ENCODE measurements at places on chromosomes 6 and 20.
A peak's percentile ranks its signal among the peaks of the same experiment; 100 is the strongest.

DNA sequence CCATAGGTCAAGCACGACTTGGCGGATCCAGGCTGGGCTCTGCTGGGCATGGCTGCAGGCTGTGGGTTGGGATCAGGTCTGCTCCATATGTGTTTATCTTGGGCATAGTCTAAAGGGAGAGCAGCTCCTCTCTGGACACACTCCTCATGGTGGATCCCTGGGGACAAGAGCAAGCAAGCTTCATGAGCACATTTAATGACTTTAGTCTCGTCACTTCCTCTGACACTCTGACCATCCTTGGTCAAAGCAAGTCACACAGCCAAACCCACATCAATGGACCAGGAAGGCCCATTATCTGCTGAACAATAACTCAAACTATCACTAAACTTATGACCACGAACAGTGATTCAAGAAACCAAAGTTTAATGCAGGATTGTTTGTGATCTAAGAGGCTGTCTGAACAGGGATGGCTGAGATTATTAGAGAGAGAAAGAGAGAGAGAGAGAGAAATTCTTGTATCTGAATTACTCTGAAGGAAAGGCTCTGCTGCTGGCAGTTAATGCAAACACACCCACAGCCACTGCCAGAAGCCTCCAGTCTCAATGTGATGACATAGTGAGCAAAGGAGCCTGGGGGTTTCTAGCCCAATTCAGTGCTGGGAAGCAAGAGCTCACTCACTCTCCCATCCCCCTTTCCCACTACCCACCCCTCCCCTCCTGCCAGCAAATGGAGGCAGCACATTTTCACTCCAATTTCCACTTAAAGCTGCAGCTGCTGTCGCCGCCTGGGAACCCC lies 490.2 kb upstream of the SULF2 start:
- no peak for DNase-seq

- no peak for DNase-seq
Observed at GRCh38 chr6:912871-913835, 220.2 kb upstream of the EXOC2 start.

DNA sequence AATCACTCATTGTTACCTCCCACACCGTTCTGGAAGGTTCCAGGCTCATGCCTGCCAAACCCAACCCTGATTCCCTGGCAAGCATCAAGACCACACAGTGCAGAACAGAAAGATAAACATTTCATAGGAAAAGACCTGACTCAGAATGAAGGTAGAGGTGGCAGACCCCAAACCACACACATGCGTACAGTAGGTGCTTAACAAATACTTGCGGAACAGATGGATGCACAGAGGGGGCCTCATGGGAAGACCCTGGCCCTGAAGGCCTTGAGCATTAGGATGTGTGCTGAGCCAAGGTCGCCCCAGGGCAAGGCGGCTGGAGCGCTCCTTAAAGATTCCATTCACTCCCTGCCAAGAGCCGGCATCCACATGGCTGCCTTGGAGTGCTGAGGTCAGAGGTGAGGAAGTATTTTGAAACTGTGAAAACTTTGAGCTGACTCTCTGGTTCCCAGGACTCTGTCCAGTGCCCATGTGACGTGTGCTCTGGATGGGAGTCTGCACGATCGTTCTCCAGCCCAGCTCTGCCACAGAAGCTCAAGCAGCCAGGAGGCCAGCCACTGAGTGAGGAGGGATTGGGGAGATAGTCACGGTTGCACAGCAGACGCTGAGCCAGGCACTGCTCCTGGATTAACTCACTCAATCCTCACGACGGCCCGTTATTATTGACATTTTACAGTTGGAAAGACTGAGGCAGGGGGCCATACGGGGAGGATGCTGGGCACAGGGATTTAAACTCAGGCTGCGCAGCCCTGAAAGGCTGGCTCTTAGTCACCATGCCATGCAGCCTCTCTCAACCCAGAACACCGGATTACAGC lies 65.5 kb upstream of the AFDN start:
- DNase-seq, result no peak

- no peak for DNase-seq
Observed at GRCh38 chr20:17837179-17837578, 131.4 kb downstream of the SNX5 start.

DNA sequence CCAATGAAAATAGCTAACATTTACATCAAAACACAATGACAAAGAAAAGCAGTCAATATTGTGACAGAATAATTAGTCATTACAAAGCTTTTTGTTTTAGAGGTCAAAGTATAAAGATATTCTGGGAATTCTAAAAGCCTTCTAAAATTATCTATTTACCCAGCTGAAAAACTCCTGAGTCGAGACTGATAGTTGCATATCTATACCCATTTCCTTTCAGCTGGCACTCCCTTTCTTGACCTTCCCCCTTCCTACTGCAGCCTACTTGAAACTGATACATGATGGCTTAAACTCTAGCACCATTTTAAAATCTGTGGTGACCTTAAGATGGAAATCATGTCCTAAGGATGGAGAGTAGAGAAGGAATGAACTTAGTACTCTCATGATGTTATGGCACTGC lies 38.6 kb downstream of the LMBRD1 start:
- DNase-seq, result no peak

DNA sequence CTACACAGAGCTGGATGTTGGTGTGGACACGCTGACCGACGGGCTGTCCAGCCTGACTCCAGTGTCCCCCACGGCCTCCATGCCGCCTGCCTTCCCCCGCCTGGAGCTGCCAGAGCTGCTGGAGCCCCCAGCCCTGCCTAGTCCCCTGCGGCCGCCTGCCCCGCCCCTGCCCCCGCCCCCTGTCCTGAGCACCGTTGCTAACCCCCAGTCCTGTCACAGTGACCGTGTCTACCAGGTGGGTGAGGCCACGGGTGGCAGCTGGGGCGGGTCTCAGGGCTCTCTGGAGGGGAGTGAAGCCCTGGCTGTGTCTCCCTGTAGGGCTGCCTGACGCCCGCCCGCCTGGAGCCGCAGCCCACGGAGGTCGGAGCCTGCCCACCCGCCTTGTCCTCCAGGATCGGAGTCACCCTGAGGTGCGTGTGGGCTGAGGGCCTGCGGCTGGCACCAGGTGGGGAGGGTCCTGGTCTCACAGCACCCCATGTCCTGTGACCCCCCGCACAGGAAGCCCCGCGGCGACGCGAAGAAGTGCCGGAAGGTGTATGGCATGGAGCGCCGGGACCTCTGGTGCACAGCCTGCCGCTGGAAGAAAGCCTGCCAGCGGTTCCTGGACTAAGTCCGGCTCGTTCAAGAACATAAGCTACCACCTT lies 2.9 kb downstream of the SLC2A4RG start:
- DNase-seq, result no peak

DNA sequence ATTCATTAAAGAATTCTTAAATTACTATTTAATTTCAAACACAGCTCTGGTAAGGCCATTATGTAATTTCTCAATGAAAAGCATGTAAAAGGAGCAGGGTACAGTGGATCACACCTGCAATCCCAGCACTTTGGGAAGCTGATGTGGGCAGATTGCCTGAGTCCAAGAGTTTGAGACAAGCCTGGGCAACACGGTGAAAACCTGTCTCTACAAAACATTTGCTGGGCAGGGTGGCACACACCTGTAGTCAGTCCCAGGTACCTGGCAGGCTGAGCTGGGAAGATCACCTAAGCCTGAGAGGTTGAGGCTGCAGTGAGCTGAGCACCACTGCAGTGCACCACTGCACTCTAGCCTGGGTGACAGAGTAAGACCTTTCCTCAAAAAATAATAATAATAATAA lies 37.4 kb downstream of the MDN1 start:
- DNase-seq, result no peak

DNA sequence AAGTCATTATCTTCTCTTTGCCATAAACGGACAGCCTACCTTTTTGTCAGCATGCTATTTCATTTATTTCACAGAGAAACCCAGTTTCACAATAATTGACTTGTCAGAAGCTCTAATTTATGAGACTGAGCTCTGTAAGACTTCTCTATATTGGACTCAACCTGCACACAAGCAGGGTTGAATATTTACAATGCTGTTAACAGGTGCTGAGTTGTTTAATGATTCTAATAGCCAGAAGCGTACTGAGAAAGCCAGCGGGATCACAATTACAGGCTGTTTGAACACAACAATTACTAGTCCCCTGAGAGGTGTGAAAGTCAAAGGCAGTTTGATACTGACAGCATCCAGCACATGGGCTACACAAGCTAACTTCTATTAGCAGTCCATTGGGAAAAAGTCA lies 128.2 kb upstream of the SIM1 start:
- no peak for DNase-seq

DNA sequence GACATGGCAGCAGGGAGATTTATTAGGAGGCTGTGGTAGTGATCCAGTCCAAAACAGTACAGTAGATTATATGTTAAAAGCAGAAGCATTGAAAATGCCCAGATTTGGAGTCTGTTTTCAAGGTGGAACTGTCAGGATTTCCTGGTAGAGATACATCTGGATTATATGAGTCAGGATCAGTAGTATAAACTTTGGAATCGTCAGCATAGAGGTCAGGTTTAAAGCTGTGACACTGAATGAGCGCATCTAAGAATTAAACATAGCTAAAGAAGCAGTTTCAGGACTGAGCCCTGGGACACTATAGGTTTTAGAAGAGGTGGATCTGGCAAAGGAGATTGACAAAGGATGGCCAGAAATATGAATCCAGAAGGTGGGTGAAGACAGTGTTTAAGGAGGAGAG lies 60.4 kb downstream of the RNF144B start:
- DNase-seq, result no peak

DNA sequence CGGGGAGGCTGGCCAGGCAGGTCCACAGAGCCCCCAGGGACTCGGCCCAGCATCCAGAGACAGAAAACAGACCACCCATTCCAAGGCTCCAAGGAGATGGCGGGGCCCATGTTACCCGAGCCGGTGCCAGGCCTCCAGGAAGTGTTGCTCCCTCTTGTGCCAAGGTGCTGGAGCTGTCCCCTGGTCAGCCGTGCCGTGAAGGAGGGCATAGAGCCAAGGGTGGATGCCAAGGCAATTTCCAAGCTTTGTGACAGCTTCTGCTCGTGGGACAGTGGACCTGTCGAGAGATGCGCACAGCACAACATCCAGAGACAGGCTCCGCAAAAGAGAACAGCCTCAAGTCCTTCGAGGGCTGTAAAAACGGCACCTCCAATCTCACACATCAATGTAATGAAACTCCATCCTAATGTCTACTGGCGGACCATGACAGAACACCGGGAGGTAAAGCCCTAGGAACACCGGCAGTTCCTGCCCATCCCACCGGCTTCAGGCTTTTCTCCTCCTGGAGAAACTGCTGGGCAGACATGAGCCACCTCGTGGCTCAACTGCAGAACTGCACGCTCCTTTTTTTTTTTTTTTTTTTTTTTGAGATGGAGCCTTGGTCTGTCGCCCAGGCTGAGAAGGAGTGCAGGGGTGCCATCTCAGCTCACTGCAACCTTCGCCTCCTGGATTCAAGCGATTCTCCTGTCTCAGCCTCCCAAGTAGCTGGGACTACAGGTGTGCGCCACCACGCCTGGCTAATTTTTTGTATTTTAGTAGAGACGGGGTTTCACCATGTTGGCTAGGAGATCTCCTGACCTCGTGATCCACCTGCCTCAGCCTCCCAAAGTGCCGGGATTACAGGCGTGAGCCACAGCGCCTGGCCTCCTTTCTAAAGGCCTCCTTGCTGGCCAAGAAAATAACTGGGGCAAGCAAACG lies 30.9 kb upstream of the AVP start:
- DNase-seq, result peak; percentile 18

GRCh38 chr20:2914160-2914559 lies 40.9 kb downstream of the PTPRA start:
- no peak for DNase-seq

- no peak for DNase-seq
Observed at GRCh38 chr6:16412171-16412570, 173.8 kb downstream of the GMPR start.

DNA sequence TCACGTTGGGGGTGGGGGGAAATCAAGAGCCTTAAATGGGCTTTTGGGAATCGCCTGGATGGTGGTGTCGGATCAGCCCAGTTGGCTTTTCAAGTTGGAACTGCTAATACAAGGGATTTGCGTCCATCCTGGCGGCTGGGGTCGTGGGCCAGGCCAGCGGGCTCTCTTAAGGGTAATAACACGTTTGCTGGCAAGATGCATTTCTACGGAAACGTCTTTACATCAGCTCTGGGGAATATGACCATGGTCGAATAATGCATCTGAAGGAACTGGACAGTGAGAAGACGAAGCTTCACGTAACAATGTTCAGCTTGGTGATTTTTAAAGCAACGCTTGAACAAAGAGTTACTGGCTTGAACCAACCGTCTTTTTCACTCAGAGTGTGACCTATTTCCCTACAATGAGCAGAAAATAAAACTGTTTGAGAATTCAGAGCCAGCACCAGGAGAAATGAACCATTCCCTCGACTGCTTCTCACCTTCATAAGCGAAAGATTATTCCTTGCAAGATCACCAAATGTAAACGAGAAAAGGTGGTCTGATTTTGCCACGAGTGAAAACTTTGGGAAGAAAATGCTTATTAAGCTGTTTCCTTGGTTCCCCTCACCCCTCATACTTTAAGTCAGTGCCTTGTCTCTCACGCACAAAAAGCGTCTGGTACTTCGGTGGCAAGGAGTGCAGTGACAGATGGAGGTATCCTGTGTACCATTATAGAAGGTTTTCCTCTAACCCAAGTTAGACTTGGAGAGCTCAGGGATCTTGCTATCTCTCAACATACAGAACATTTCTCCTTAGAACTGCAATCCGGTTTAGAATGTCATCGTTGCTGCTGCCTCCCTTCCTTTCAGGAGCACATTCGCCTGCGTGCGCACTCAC lies 1.4 kb upstream of the MARCKS start:
- no peak for DNase-seq

GRCh38 chr6:139871803-139872510 lies 497.5 kb upstream of the CITED2 start:
- no peak for DNase-seq

DNA sequence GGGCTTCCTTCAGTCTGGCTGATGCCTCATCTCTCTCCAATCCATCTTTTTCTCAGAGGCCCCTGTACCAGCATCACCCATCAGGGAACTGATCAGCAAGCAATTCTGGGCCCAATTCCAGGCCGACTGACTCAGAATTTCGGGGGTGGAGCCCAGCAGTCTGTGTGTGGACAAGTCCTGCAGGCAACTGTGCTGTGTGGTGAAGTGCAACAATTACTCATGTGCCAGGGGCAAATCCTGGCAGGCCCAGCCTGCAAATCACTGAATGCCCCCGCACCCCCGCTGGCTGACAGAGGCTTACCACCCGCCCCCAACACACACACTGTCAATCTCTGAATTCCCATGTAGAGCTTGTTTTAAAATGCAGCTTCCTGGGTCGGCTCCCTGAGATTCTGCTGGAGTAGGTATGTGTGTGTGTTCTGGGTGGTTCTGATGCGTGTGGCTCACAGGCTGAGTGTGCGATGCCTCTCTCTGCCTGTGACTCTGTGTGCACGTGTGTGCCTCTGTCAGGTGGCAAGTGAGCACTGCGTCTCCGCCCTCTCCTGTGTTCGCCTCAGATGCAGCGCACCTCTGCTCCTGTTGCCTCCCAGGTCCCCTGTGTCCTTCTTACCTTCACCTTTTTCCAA lies 45.4 kb downstream of the SSR1 start:
- DNase-seq, result no peak

All from CD8-positive, alpha-beta T cell (primary cell).